ENCODE measurements at places on chromosomes 2 and 18.

- no peak for DNase-seq
These were observed 1081.3 kb upstream of the TMEFF2 start for GRCh38 chr2:193276069-193276468.

DNA sequence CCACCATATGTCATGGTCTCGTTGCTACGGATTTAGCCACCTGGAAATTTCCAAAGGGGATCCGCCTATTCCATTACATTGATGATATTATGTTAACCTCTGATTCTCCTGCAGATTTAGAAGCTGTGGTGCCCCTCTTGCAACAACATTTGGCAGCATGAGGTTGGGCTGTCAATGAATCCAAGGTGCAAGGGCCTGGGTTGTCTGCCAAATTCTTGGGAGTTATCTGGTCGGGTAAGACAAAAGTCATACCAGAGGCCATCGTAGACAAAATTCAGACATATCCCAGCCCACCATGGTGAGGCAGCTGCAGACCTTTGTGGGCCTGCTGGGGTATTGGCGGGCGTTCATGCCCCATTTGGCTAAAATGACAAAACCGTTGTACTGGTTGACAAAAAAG is 13.6 kb upstream of the C2orf42 start:
- DNase-seq, result no peak

- DNase-seq, result no peak
These were observed 67.0 kb downstream of the ZNF521 start for GRCh38 chr18:25284861-25285550.

DNA sequence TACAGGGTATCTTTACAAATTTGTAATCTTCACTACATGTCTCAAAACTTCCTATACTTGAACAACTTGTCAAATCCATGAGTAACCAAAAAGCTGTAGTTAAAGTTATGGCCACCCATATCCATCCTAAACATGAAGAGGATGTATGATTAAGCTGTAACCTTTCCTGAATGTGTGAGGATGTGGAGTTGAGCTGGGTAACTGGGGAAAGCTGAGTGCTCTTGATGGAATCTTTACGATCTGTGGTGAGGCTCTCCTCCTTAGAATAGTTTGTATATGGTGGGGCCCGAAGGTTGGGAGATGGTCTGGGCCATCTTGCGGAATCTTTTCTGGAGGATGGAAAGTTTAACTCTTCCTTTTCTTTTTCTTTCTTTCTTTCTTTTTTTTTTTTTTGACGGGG is 29.4 kb downstream of the DPP4 start:
- no peak for DNase-seq

DNA sequence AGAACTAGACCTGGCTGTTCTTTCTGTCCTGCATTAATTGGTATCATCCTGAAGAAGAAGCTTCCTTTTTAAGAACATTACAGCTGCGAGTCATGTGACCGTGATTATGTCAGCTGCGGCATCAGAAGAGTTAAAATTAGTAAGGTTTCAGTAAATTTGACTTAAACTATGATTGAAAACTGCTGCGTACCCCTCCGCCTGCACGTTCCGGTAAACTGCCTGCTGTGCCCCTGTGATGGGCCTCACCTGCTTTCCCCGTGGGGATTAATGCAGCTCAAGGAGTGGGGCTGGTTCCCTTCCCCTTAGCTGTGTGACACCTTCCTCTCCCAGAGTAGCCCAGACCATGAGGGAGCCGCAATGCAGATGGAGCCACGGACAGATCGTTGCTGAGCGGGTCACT is 36.1 kb upstream of the MYO3B start:
- no peak for DNase-seq

- DNase-seq, result no peak
These were observed 894 bp upstream of the FARSB start for GRCh38 chr2:222656526-222657446.

DNA sequence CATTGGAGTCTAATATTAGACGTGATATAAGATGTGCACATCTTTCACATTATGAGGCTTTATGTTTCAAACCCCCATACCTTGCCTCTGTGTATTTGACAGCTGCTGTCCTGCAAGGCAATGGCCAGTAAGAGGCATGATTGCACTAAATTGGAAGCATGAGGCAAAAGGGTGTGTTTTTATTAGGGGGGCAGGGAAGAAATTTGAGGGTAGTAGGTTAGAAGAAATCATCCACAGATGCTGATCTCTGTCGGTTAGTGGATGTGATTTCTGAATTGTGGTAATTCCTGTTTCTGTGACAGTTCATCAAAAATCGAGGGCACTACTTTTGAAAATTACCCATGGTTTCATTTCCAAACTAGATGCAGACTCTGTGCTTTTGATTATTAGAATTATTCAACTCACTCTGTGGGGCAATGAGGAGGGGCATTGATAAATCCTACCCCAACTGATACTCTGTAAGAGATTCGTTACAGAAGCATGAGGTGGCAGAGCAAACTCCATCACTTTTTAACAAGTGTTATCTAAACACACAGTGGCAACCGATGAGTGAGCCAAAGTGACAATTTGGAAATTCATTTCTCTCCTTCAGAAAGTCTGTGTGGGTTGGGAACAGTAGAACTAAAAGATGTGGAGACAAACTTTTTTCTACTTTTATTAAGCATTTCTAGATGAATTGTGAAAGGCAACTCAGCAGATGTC is 453.0 kb downstream of the ARHGAP15 start:
- DNase-seq, result no peak

GRCh38 chr18:78980777-78981380 is 1.3 kb downstream of the SALL3 start:
- DNase-seq, result no peak

DNA sequence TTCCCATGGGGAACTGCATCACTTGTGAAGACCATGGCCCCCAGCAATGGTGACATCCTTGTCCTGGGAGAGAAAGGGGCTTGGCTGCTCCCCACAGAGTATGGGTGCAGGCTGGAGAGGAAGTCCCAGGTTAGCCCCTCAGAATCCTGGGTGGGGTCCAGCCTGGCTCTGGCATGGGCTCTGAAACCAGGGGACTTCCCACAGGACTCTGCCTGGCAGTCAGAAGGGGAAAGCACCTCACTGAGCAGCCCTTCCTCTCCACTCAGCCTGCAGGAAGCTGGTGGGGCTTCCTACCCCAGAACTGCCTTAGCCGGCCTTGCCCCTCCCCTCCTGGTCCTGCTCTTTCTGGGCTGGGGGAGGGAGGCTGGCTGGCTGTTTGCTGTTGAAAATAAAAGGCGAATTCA is 3.7 kb downstream of the NEURL3 start:
- DNase-seq, result no peak

DNA sequence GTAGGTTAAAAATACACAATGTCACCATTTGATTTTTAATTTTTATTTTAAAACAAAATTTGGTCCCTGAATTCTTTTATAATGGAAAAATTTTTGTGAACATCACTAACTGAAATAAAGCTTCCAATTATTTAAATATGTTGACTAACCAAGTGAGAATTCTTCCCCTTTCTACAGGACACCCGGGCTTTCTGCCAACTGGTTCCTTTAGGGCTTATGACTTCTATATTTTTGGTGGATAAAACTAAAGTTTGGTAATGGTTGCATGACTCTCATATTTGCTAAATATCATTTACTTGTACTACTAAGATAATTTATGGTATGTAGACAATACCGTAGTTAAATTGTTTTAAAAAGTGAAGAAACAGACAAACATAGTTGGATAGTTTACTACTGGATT is 291.0 kb upstream of the DOK6 start:
- no peak for DNase-seq

GRCh38 chr18:9334973-9335696 is 562 bp downstream of the TWSG1 start:
- no peak for DNase-seq

DNA sequence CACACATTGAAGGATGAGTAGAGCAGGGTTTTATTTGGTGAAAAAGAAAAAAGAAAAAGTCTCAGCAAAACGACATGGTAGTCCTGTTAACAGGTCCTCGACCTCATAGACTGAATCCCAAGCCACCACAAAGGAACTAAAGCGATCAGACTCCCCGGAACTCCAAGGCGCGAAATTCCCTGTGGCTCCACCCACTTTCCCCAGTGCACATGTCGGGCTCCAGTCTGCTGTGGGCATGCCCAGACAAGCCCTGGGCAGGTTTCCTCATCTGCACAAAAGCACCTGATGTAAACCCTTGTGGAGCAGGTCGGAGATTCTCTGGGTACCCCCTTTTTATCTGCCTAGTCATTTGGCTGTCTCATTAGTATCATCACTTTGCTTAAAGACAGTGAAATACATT is 170.7 kb upstream of the FSIP2 start:
- no peak for DNase-seq

- no peak for DNase-seq
These were observed 587.2 kb upstream of the PKDCC start for GRCh38 chr2:41460661-41461060.

DNA sequence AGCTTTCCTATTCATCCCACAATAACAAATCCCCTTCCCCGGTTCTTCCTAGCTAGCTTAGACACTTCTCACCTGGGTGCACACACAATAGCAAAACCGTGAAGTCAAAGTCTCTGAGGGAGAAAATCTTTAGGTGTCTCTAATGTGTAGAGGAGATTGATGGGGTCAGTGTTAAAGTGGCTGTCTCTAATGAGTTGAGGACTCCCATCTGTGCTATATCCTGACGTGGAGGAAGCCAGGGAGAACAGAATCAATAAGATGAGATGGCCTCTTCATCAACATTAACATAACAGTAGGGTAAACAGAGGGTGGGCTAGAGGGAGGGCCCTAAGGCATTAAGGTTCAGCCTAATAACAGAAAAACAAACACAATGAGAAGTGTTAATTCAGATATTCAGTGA is 120.4 kb downstream of the SLC5A7 start:
- DNase-seq, result no peak

DNA sequence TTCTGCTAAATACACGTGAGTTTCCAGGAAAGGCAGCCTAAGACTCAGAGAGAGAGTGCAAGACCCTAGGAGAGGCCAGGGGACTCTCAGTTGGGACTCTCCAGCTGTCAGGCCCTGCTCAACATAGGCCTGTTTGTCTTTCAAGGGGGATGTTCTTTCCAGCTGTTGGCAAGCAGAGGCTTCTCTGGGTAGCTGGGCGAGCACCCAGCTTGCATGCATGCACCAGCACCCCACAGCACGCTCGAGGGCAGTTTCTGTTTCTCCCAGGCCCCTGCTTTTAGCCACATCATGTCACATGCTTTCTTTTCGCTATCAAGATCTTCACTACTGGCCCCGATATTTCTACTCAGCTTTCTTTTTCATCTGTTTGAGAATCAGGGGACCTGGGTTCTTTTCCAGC is 479.3 kb upstream of the HS6ST1 start:
- no peak for DNase-seq

DNA sequence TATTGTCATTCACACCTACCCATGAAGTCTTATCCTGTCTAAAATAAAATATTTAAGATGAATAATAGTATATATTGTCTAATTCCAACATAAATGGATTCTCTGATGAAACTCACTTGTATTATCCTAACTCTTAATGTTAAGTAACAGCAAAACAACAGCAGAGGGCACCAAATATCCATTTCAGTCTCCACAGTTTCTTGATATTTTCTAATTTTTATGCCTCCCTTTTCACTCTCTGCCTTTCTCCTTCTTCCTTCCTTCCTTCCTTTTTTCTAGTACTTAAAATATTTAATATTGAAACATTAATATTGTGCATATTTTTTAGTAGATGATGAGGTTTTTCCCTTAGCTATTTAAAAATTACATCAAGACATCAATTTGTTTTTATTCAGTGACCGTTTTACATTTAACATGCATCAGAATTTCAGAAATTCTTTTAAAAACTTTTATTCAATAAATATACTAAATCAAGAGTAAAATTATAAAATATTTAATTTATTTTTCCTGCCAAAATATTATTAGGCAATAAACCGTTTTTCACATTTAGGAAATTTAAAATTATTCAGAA is 97.6 kb downstream of the WDR7 start:
- no peak for DNase-seq

DNA sequence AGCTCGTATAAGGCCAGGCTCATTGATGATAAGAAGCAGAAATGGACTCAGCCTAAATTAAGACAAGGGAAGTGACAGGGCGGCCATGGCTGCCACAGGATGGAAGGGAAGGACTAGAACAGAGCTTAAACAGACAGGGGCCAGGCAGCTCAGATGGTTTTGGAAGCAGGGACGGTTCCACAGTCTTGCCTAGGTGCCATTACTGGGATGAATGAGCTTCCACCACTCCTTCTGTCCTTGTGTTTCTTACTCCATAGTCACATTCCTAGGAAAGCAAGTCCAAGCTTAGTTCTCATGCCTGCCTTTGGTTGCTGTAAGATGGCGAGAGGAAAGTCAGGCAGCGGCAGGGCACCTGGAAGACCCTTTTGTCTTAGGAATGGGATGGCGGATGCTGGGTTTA is 11.9 kb downstream of the GNLY start:
- DNase-seq, result no peak

DNA sequence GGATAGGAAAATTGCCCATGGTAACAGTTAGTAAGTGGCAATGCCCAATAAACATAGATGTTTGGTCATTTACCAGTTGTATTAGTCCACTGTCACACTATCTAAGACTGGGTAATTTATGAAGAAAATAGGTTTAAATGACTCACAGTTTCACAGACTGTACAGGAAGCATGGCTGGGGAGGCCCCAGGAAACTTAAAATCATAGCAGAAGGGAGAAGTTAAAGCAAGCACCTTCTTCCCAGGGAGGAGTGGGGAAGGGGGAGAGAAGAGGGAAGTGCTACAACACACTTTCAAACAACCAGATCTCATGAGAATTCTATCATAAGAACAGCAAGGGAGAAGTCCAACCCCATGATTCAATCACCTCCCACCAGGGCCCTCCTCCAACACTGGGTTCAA is 23.4 kb downstream of the NR4A2 start:
- DNase-seq, result no peak

- peak; percentile 43 for DNase-seq
These were observed 40.3 kb downstream of the INPP5D start for GRCh38 chr2:233100192-233100998.

- no peak for DNase-seq
These were observed 37.5 kb upstream of the STK17B start for GRCh38 chr2:196208915-196209314.

DNA sequence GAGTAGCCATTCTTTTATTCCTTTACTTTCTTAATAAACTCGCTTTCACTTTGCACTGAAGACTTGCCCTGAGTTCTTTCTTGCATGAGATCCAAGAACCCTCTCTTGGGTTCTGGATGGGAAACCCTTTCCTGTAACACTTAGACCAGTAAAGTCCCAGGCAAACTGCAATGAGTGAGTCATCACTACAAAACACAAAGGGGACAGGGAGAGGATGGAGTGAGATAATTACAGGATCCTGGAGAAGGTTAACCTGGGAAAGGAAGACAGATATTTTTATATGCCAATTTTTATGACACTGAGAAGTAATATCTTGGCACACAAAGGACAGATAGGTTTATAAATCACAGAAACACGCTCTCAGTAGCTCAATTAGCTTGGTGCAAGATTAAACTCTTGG is 48.7 kb downstream of the EHD3 start:
- no peak for DNase-seq

DNA sequence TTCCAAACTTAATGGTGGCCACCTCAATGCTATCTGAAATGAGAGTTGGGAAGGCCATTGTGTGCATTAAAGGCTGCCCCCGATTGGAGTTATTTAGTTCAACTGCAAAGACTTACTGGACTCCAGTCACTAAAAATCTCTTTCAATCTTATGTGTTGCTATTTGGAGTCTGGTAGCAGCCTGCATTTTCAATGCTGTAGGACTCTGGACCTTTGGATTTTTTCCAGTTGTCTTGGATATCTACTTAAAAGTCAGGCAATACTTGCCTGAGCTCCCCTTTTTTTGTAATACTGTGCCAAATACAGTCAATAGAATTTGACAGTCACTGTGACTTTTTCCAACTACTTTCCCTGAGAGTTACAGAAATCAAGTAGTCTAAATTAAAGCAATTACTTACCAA is 281.9 kb downstream of the TRIB2 start:
- DNase-seq, result no peak
